ENCODE measurements at places on chromosomes 3 and 15.

DNA sequence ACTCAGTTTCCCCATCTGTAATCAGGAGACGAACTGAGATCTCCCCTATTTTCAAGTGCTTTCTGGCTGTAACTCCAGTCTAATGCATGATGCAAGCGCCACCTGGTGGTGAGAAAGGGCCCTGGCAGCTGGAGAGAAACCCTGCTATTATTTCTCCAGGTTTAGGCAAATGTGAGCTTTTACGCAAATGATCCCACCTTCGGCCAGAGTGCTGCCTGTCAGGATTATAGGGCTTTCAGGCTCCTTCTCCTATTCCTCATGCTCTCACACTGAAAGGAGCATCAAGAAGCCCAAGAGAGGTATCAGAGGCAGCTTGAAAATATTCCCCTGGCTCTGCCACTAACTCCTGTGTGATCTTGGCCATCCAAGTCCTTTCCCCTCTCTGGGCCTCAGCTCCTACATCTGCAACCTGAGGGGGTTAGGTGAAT lies 93.9 kb upstream of the RASGRF1 start:
- DNase-seq = peak; percentile 13

DNA sequence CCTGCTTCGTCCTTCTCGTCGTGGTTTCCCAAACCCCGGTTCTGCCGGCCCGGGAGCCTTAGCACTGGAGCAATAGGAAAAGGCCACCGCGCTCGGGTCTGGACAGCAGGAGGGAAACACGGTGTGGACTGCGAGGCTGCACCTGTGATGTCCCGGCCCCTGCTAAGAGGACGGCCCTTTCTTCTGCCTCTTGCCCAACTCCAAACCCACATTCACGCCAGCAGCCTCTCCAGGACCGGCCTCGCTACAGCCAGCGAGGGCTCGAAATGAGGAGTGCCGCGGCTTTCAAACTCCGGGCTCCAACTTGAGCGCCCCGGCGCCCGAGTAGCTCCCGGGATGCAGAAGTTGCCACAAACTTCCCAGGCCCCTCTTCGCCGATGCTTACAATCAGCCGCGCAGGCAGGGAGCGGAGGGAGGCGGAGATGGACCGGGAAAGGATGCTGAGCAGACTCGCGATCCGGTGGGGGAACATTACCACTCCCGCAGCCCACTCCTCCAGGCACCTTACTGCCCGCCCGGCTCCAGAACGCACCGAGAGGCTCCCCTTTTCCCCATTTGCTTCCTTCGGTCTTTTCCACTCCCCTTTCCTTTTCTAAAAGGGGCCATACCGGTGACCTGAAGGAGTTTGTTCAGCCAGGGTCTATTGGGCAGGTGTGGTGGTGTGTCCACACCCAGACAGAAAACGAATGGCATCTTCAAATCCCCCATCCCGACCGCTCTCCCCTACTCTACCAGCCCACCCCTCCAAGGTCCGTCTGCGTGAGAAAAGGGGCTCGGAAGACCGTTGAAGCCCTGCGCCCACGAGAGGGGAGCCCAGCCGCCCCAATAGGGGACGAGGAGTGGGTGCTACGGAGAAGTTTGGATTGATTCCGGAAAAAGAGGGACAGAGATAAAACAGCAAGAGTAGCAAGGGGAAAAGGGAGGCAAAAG lies 18.8 kb upstream of the SATB1 start:
- DNase-seq = peak; percentile 2

DNA sequence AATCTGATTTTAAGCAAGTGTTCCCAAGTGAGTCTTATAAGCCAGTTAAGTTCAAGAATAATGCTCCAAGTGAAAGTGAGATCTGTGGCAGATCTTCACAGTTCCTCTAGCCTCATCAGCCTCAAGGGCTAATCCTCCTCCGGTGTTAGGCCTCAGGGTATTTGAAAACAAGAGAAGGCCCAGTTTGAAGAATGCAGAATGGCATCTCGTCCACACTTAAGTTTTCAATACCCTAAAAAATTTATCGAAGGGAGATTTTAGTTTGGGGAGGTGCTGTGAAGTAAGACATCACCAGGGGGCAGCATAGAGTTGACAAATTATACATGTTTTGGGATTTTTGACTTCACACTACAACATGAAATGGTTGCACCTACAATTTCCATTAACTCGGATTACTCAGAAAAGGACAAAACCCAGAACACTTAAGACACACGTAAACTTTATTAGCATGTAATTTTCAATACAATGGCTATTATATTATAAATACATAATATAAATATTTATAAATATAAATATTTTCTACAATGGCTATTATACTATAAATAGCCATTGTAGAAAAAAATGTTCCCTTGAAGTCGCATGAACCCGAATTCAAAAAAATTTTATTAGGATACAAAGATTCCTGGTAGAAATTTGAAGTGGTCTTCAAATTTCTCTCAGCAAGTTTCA lies 2.3 kb upstream of the TMEM266 start:
- peak; percentile 5 for DNase-seq

DNA sequence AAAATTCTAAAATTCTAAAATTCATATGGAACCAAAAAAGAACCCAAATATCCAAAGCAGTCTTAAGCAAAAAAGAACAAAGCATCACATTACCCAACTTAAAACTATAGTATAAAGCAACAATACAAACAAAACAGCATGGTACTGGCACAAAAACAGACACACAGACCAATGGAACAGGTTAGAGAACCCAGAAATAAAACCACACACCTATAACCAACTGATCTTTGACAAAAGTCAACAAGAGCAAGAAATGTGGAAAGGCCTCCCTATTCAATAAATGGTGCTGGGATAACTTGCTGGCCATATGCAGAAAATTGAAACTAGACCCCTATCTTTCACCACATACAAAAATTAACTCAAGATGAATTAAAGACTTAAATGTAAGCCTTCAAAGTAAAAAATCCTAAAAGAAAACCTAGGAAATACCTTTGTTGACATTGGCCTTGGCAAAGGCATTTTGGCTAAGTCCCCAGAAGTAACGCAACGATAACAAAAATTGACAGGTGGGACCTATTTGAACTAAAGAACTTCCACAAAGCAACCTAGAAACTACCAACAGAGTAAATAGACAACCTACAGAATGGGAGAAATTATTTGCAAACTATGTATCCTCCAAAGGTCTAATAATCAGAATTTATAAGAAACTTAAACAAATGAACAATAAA lies 56.9 kb downstream of the TTBK2 start:
- no peak for DNase-seq

GRCh38 chr15:57914350-57915055 lies 151.0 kb downstream of the ALDH1A2 start:
- no peak for DNase-seq

DNA sequence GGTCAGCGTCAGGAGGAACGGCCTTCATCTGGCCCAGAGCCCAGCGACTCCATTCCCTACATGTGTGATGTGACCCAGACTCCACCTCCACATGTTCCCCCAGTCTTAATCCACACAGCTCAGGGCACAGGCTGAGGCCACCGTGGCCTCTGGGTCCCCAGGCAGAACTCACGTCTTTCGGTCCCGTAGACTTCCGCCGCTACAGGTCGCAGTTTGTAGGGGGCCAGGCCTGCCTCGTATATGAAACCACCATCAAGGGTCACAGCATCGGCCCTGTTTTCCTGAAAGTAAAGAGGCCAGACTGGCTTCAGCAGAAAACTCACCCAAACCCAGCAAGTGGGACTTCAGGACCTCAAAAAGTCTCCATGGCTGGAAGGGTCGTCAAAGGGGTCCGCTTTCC lies 8.6 kb downstream of the LTF start:
- no peak for DNase-seq

- no peak for DNase-seq
Measured at GRCh38 chr3:133472889-133473288, 73.0 kb downstream of the BFSP2 start.

- no peak for DNase-seq
Measured at GRCh38 chr3:17300441-17300840, 415.7 kb downstream of the PLCL2 start.
